Activated CD4-positive, CD25-positive, alpha-beta regulatory T cell (primary cell): ENCODE measurements at places on chromosomes 2 and 18.

- no peak for DNase-seq
Observed at GRCh38 chr2:86157009-86157556, 38.2 kb downstream of the IMMT start.

- DNase-seq: no peak
Observed at GRCh38 chr2:57107353-57107752, 923.6 kb downstream of the CCDC85A start.

- no peak for DNase-seq
Observed at GRCh38 chr18:446941-447560, 53.5 kb downstream of the COLEC12 start.

DNA sequence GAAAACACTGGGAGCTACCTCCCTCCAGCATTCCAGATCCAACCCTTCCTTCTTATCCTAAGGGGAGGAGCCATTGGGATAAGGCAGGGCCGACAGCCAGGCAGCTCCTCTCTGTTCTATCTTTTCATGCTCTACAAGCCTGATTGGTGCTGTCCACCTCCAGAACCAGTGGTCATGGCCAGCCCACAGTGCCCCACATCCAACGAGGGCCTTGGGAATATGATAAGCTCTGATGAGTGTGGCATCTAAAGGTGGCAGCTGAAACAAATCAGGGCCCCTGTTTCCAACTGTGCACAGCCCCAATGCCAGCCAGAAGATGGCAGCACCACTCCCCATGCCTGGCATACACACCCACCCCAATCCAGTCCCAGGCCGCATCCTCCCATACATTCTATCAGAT is 329.3 kb downstream of the C1D start:
- DNase-seq: no peak

GRCh38 chr2:23905155-23905554 is 21.8 kb downstream of the ATAD2B start:
- no peak for DNase-seq

DNA sequence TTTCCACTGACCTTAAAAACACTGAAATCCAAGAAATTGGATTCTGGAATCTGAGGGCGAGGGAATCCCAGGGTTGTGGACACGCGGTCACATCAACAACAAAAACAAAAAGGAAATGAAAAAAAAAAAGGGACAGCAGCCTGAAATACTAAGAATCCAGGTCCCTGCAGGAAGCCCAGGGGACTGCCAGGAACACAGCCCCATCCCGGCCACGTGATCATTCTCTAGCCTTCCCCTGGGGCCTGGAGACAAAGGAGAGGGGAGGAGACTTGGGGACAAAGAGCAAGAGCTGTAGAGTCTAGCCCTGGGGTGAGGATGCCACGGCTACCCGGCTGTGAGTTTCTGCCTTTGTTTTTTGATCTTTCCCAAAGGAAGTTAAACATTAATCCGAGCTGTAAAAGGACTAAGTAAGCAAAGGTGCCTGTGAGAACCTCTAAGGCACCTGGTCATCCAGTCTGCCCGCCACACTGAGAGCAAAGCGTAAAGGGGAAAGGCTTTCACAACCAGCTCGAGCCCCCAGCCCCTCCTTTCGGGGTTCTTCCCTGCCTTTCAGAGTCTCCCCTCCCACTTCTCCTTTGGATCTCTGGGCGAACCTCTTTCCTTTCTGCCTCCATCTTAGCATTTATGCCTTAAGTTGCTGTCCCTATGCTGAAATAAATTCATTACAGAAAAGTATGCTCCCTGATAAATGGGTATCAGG is 57.9 kb upstream of the MSH2 start:
- no peak for DNase-seq

DNA sequence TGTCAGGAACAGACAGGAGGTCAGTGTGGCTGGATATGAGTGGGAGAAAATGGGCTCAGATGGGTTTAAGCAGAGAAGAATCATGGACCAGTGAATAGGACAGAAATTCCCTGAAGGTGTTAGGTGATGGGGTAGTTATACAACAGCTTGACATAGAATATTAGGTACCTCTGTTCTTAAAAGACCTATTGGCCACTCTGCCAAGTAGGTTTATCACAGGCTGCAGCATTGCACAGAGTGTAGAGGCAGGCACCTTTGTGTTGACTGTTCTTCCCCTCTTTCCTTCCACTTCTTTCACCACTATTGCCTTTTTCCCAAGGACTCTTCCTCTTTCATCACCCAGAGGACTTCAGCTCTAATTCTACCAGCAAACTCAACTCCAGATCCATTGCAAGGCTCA is 274.4 kb downstream of the CDCA7 start:
- no peak for DNase-seq

- no peak for DNase-seq
Observed at GRCh38 chr2:133495226-133495625, 73.0 kb downstream of the NCKAP5 start.

- DNase-seq: no peak
Observed at GRCh38 chr2:8379549-8379948, 302.3 kb upstream of the ID2 start.

DNA sequence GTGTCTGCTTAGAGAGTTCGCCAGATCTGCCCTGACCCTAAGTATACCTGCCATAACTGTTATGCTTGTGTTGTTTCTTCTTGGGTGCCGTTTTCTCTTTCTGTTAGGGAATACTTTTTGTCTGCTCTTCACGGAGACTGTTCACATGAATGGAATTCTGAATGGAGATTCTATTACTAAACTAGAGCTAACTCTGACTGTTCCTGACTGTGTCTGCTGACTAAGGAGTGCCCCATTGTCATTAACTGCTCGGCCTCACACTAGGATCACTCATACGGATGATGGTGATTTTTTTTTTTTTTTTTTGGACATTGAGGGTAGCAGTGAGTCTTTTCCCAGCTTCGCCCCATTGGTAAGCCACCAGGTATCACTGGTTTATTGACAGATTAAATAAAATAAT is 104.8 kb upstream of the SLC8A1 start:
- no peak for DNase-seq

- DNase-seq: no peak
Observed at GRCh38 chr2:105798595-105798994, 53.9 kb downstream of the NCK2 start.

- DNase-seq: no peak
Observed at GRCh38 chr2:9694661-9695234, 64.0 kb upstream of the YWHAQ start.

GRCh38 chr2:109353806-109354745 is 225.1 kb downstream of the SH3RF3 start:
- no peak for DNase-seq
